ENCODE measurements at places on chromosomes 7 and 10.

- no peak for DNase-seq
These were observed 57.0 kb downstream of the CC2D2B start for GRCh38 chr10:95964756-95965155.

DNA sequence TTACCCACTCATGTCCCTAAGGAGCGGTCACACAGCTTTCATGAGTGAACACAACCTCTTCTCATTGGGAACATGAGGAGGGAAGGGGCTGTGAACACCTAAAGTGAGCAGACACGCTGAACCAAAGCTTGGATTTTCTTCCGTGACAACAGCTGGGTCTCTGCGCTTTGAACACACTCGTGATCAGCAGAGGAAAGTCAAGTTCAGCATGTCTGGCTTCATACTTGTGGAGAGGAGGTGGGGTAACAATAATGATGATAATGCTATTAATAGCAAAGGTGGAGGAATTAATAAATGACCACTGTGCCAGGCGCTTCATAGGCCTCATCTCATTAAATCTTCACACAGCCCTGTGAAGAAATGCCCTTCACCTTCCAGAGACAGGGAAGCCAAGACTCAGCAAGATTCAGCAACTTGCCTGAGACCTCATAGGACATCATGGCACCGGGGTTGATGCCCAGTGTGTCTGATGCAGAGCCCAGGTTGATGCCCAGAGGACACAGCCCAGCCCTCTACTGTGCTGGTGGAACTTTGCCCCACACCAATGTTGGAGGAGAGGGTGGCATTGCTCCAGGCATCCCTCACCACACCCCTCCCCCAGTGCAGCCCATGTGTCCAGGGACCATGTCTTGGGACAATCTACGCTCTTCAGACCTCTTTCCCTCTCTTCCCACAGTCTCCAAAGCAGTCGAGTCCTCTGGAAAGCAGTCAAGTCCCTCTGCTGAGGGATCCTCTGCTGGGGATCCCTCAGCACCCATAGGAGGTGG lies 40.6 kb downstream of the GSDME start:
- DNase-seq, result no peak

DNA sequence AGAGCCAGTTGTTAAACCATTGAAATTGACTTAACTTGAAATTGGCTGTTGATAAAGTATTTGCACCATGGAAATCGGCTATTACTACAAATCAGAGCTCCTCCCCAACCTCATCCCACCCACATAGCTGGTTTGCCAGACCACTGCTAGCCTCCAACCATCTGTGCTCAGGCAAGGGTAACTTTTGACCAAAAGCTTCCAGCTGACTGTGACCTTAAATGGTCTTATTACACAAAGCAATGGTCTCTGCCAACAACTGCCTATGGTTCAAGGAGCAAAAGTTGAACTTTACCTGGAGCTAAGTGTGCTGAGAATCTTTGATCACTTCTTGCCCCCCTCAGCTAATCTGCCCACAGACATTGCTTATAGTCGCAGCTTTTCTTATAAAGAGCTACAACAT lies 48.5 kb upstream of the ADRB1 start:
- no peak for DNase-seq

DNA sequence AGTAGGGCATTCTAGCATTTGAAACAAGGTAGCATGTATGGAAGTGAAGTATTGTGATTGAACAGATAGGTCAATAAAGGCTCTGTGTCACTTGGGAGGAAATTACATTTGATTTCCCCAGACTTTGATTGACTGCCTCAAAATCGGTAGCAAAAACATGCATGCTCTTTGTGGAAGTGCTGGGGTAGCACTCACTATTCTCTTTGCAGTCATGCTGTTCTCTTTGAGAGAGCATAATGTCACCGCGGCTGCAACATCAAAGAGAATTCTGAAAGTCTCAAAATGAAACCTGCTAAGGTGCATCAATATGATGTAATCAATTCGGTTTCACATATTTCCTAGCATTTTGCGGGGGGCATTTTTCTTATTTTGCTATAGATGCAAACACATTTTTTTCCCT lies 64.2 kb downstream of the ARMC3 start:
- DNase-seq, result no peak

GRCh38 chr7:139782932-139783331 lies 5.1 kb upstream of the HIPK2 start:
- DNase-seq, result no peak

DNA sequence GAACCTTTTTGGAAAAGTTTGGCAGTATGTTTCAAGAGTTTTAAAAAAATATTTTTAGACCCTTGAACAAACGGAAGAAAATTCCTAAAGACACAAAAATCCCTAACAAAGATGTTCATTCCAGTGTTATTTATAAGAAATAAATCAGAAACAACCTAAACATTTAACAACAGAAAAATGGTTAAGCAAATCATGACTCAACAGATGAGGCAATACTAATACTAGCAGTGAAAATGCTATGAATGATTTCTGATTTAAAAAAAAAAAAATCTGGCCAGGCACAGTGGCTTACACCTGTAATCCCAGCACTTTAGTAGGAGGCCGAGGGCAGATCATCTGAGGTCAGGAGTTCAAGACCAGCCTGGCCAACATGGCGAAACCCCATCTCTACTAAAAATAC lies 61.0 kb downstream of the ARHGAP12 start:
- DNase-seq, result no peak

DNA sequence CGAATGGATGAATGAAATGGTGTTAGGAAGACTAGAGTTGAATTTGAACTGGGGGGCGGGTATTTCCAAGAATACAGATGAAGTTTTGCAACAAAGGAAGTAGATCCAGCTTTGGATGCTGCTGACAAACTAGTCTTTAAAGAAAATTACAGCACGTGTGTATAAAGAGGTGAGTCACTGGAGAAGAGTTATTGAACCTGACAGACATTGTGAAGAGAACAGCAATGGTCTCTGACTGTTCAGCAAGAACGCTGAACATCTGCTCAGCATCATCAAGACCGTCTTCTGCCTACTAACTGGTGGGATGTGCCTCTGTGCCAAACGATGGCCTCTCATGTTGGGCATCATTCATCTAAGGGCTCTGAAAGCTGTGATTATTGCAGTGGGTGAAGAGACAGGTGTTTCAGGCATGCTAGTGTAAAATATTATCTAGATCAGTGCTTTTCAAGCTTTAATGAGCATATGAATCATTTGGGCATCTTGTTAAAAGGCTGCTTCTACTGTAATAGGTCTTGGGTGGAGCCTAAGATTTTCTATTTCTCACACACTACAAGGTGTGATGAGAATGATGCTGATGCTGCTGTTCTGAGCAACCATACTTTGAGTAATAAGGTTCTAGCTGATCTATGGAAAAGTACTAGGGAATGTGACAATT lies 291.3 kb downstream of the PTEN start:
- DNase-seq, result no peak

- no peak for DNase-seq
These were observed 128.9 kb downstream of the CELF2 start for GRCh38 chr10:11146402-11147171.

- DNase-seq, result no peak
These were observed 133.1 kb downstream of the RAPGEF5 start for GRCh38 chr7:22223807-22224206.

DNA sequence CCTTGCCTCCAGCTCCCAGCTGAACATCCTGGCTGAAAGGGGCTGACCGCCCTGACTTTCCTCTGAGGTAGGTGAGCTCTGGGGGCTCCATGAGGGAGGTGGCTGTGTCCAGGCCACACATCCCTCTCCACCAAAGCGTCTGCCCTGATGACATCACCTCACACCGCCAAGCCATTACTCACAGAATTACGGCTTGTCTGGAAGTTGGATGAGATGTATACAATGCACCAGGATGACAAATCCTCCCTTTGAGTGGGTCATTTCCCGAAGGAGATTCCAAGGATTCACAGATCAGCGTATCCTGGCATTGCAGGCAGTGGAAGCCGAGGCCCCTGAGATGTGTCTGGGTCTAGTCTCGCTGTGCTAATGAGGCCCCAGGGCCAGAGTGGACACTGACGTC lies 15.1 kb upstream of the RET start:
- DNase-seq, result no peak

DNA sequence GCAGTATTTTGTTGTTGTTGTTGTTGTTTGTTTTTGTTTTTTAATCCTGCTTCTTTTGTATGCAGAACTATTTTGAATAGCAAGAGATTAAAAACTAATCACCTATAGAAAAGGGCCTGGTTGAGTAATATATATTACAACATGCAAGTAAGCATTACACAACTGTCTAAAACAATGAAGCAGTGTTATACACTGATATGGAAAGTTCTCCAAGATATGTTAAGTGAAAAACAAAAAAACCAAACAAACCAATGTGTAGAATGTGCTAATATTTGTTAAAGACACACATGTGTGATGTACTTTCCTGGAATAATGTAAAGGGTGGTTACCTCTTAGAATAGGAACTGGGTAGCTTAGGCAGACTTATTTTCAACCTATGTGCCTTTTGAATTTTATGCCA lies 117.4 kb downstream of the ZNF365 start:
- DNase-seq, result no peak

GRCh38 chr7:116999311-116999710 lies 46.0 kb downstream of the ST7 start:
- DNase-seq, result no peak

DNA sequence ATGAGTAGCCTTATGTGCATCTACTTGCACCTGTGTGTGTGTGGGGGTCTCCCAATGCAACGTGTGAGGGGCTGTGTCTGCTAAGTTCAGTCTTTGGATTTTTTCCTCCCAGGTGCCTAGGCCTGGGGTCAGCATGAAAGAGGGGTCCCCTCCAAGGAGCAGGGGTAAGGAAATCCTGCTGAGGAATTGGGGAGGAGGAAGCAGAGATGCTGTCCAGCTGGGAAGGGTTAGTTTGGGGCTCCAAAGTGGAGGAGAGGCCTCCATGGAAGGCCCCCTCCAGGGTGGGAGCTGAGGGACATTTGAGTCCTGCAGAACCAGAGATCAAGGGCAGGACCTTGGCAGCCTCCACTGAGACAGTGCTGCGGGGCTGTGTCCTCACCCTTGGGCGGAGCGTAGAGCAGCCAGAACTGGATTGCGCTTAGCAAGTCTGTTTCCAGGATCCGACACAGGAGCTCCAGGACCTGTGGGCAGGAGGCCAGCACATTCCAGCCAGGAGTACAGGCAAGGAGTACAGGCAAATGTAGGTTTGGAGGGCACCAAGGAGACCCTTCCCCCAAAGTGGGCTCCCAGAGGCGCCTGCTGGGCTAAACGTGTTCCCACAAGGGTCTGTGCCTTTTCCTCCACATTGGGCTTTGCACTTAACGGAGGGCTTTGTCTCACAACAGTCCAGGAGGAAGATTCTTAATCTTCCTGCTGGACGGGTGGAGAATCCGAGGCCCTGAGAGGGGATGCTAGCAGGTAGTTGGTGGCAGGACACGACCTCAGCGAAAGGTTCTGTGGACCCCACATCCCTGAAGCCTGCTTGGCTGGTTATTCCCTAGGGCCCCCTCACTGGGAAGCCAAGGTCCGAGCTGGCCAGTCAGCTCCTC lies 10.1 kb downstream of the TBATA start:
- DNase-seq, result no peak

DNA sequence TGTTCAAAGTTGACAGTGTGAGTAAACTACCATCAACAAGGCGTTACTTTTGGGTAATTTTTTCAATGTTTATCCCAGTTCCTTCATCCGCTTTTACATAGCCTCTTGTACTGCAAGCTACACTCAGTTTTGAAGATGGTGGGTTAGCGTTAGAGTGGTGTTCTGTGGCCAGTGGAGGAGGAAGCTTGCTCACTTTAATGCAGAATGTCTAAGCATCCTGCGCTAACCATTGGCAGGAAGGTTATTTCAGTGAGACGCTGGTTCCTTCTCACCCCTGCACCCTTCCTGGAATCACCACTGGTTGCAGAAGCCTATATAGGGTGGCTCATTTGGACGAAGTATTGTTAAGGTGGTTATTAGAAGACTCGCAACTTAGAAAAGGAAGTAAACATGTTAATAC lies 159.1 kb downstream of the CELF2 start:
- no peak for DNase-seq

DNA sequence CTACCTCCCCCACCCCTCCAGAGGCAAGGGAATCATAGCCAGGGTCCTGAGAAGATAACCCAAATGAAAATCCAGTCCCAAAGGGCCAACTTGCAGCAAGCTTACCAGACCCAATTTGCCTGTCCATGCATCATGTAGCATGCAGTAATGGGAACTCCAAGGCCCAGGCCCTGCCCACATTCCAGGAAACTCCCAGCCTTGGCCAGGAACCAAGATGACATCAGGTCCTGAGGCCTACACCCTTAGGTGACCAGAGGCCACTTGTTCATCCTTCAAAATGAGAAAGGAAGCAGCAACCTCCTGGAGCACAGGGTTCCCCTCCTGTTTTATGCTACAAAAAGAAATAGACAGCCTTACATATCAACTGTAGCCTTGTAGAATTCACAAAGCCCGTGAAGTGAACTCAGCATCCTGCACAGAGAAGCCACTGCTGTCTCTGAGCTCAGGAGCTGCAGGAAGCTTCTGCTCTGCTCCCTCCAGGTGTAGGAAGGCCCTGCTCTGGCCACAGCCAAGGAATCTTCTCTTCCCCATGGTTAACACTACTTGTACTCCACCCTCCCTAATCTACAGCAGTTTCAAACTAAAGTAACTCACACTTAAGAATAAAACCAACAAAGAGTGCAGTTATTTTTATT lies 30.3 kb upstream of the GRB10 start:
- no peak for DNase-seq

GRCh38 chr7:9097565-9098060 lies 664.2 kb downstream of the NXPH1 start:
- no peak for DNase-seq

DNA sequence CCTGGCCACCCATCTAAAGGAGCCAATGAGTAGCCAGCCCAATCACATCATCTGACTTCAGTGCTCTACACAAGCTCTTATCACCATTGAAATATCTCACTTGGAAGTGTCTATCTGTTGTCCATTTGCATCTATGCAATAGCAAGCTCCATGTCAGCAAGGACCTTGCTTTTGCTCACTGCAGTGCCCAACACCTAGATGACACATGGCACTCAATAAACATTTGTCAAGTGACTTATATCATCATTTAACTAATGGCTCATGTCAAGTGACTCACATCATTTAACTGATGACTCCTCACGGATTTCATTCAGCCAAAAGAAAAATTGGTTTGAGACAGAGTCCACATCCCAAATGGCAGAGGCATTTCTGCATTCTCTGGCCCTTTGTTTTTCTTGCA lies 92.9 kb upstream of the ADAM12 start:
- no peak for DNase-seq

DNA sequence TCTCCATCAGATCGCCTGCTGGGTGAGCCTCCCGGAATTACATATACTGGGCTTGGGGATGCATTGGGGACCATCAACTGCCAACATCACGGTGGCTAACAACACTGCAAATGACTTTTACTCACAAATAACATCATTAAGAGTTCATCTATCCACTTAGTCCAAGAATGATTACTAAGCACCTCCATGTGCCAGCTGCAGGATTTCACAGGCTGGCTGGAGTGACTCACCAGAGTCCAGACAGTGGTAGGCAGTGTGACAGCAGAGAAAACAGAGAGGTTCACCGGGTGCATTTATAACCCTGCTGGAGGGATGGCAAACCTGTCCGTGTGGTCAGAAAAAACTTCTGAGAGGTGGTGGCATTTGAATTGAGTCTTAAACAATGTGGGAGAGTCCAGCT lies 3.2 kb upstream of the IGFBP3 start:
- DNase-seq, result no peak

GRCh38 chr7:990352-990932 lies 7.5 kb downstream of the CYP2W1 start:
- no peak for DNase-seq

GRCh38 chr7:24795407-24795767 lies 38.1 kb upstream of the GSDME start:
- no peak for DNase-seq

GRCh38 chr10:99466632-99467223 lies 36.3 kb upstream of the GOT1 start:
- DNase-seq, result no peak

GRCh38 chr10:62038609-62039190 lies 137.2 kb downstream of the ARID5B start:
- no peak for DNase-seq

Data from iPS DF 19.7 (cell line).